ENCODE measurements at places on chromosomes 1 and 21.

GRCh38 chr1:186976700-186977099 lies 148.0 kb downstream of the PLA2G4A start:
- DNase-seq, result no peak

DNA sequence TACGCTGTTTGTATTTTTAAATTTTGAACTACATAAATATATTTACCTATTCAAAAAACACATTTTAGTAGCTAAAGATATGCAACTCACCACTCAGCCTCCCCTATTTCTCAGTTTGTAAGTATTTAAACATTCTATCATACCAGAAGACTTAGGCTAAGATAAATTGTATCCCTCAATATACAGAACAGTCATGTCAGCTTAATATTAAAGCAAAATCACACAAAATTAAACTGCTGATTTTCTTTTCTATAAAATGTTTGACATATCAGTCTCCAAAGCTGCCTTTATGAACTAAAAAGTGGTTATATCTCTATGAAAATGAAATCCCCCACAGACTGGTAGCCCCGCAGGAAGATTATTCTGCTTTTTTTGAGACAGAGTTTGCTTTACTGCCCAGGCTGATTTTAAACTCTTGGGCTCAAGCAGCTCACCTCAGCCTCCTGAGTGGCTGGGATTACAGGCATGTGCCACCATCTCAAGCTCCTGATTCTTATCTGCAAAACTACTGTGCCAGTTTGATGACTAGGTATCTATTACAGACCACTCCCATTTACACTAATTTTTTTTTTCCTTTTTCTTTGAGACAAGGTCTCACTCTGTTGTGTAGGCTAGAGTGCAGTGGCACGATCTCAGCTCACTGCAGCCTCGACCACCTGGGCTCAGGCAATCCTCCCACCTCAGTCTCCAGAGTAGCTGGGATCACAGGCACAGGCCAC lies 37.6 kb downstream of the NRDC start:
- DNase-seq, result peak; percentile 20

- DNase-seq, result no peak
These were observed 61.5 kb downstream of the HSPG2 start for GRCh38 chr1:21875621-21876063.

DNA sequence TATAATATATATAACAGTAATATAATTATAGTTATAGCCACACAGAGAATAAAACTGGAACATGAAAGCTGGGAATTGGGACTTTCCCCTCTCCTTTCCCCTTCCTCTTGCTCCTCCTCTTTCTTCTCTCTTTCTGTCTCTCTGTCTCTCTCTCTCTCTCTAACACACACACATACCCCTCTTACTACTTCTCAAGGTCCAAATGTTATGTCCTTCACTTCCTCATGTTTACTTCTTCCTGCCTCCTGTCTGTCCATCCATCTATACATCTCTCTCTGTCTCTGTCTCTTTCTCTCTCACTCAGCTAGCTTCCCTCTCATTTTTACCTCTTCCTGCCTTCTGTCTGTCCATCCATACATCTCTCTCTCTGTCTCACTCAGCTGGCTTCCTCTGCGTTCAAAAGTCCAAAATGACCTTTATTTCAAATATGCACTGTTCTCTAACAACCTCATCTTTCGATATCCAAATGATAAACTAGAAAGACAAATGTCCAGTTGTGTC lies 261.1 kb downstream of the SIPA1L2 start:
- peak; percentile 9 for DNase-seq

DNA sequence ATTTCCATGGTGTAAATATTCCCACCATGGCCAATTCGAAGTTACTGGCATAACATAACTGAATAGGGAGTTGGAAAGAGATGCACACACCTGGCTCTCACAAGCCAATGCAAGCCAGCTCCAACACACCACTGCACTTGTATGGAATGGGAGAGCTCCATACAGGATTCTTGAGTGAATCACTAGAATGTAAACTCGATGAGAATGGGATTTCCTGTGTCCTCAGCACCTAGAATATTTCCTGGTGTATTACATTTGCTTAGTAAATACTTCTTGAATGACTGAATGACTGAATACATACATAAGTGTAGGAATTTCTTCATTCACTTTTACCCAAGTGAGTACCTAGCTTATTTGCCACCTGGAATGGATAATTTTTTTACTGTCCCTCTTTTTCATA lies 16.2 kb upstream of the PPIE start:
- no peak for DNase-seq
